Non-pigmented ciliary epithelial cell (primary cell): ENCODE measurements at places on chromosomes 2 and 18.

GRCh38 chr2:215900203-215900611 lies 113.1 kb downstream of the MREG start:
- DNase-seq: no peak

- DNase-seq: no peak
Measured at GRCh38 chr18:76209597-76209996, 285.4 kb downstream of the ZNF516 start.

GRCh38 chr2:47493317-47494035 lies 90.5 kb downstream of the MSH2 start:
- DNase-seq: no peak

DNA sequence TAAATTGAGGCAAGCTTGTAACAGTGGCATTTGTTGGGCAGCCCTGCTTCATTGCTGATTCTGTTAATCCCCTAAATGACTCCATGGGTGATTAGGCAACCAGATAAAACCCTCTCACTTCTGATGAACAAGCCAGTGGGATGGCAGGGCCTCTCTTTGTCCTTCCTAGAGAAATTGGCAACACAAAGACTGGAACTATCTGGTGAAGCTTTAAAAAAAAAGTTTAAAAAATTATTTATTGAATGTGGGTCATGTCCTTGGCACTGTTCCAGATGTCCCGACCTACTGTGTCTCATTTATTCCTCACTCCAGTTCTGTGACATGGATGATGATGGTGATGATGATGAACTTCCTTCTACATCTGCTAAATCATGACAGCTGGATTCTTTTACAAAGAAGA lies 30.8 kb downstream of the NRP2 start:
- no peak for DNase-seq

DNA sequence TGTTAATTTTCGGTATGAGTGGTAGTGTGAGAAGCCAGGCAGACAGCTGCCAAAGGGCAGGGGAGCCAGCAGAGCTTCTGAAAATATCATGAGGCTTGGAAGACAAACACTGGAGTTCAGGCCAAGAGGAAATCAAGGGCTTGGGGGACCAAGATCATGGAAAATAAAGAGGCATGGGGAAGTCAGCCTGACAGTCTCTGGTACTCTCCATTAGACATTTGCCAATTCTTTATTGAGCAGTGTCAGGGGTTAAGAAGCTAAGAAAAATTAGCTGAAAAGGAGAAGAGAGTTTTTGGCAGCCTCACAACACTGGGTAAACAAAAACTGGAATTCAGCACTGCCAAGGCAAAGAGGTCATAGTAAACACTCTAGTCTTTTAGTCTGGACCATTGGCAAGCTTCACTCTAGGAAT lies 612.7 kb downstream of the EPHA4 start:
- DNase-seq: no peak

- DNase-seq: no peak
Measured at GRCh38 chr2:44674473-44675284, 266.8 kb upstream of the SIX3 start.

GRCh38 chr2:231605607-231606091 lies 13.0 kb downstream of the TEX44 start:
- DNase-seq: no peak

DNA sequence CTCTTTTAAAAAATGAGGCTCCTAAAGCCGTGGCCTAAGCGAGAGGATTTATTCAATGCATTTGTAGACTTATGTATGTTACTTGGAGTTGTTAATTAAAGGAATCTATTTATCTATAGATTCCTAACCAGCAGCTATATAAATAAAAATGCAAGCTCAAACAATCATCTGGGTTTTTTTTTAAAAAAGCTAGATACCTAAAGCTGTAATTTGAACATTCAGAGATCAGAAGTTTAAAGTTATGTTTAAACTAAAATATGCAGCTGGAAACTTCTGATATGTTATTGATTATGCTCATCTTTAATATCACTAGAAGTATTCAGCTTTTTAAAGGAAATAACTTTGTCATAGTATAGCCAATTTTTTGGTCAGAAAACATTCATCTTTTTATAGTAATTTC lies 1.0 kb downstream of the MEIS1 start:
- DNase-seq: no peak

GRCh38 chr18:48904091-48904490 lies 46.7 kb downstream of the SMAD7 start:
- DNase-seq: no peak

DNA sequence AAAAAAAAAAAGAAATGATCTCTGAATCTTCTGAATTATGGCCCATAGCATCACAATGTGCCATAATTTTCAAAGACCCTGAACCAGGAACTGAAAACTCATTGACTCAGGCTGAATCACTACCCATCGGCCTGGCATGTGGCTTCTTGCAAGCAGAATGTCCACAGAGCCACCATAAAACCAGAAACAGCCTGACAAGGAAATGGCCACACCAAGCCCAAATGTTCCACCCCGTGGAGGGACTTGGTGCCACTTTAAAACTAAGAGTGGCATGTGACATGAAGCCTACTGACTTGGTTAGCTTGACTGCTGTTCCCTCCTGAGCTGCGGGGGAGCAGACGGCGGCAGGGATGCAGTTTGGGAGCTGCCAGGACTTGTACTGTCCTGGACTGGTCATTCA lies 71.2 kb upstream of the RBM44 start:
- DNase-seq: no peak

- DNase-seq: no peak
Measured at GRCh38 chr2:171822525-171823322, 71.3 kb downstream of the SLC25A12 start.

- DNase-seq: no peak
Measured at GRCh38 chr2:102171946-102172345, 14.9 kb upstream of the IL1RL2 start.

DNA sequence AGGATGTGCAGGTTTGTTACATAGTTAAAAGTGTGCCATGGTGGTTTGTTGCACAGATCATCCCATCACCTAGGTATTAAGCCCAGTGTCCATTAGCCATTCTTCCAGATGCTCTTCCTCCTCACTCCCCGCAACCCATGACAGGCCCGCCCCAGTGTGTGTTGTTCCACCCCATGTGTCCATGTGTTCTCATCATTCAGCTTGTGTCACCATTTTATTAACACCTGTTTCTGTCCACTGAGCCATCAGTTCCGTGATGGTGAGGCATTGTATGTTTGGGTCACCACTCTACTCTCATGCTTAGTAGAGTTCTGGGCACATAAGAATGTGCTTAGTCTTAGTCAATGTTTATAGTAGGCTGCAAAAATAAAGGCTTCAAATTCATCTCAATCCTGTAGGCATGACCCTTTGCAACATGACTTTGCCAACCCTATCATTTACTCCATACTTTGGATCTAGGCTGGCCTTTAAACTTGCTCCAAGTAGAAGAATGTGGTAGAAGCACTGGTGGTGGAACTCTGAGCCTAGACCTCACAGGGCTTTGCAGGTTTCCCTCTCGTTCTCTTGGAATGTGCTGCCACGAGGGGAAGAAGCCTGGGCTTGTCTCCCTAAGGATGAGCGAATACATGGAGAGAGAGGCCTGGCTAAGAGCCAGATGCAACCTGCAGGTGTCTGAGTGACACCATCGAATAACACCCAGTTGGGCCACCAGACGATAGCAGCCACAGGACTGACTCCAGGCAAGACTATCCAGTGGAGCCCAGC lies 161.5 kb downstream of the NAPG start:
- no peak for DNase-seq

DNA sequence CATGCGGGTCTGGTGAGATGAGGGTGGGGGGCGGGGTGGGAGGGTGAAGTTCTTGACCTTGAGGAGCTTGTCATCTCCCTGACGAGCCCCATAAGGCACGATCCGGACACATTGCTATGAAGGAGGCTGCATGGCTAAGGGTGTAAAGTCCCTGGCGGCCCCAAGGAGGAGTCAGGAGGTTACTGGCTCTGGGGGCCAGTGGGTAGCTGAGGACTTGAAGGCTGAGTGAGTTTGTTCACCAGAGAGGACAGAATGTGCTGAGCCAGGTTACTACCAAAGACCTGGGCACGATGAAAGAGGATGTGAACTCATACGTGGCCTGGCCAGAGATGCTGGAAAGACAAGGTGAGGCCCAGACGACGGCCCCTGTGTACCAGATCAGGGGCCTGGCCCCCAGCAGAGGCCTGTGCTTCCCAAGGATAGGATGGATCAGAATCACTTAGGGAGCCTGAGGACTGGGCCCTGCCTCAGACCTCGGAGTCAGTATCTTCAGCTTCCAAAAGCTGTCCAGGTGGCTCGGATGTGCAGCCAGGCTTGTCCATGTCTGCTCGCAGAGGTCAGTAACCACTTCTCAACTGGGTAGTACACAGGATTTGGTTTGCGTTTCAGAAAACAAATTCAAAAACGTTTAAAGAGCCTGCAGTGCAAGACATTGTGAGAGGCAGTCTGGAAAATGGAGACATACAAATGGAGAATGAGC lies 110.9 kb downstream of the RNF144A start:
- no peak for DNase-seq

GRCh38 chr2:118614841-118615271 lies 232.6 kb downstream of the EN1 start:
- no peak for DNase-seq

GRCh38 chr2:204453730-204454167 lies 91.5 kb upstream of the PARD3B start:
- no peak for DNase-seq

DNA sequence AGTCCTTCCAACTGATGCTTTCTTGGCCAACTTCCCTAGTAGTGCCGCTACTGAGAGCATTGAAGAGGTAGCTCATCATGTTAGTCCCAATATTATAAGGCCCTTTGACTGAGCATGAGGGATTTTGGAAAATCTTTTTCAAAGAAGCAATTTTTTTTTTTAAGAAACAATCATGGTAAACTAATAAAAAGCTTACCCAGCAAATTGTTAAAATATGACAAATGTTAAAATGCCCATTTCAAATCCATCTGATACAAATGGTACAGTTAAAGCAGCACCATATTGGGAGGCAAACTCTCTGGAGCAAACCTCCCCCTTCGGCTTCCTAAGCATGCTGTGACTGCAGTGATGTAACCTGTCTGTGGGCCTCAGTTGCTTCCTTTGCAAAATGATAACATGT lies 135.6 kb downstream of the RTN4 start:
- no peak for DNase-seq

- DNase-seq: no peak
Measured at GRCh38 chr2:2796207-2796606, 465.1 kb upstream of the MYT1L start.

DNA sequence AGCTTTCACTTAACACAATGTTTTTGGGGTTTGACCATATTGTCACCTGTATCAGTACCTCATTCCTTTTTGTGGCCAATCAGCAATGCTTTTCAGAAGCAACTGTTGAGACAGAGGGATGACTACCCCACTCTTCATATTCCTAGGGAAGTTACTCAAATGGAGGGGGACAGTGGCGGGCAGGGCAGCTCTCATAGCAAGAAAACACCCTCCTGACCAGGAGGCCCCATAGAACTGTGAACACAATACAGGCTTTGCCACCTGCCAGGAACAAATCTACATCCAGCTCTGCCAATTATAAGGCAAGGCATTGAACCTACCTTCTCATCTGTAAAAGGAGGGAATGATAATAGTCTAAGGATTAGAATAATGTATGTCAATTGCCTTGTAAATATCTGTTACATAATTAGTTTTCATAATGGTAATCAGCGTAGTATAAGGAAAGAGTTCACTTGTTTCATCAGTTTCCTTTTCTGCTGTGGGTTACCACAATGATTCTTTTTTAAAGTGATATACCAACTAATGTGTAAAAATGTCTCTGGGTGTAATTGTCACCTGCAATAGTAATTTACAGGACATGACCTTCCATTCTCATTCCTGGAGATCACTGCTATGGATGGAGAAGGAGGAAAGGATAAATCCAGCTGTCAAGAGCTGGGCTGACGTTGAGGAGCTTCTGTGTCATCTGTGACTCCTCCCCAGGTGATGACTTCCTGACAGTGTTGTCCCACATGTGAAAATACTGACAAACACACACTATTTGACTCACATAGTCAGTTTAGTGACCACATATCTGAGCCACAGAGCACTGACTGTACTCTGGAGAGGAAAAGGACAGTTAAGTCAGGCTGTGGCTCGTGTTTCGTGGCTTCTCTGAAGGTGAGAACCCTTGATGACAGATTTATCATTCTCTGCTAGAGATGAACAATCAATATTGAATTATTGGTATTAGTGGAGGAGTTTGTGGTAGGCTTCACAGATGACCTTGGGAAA lies 13.5 kb downstream of the ALPK2 start:
- no peak for DNase-seq

- no peak for DNase-seq
Measured at GRCh38 chr2:159096901-159097300, 128.5 kb downstream of the TANC1 start.

DNA sequence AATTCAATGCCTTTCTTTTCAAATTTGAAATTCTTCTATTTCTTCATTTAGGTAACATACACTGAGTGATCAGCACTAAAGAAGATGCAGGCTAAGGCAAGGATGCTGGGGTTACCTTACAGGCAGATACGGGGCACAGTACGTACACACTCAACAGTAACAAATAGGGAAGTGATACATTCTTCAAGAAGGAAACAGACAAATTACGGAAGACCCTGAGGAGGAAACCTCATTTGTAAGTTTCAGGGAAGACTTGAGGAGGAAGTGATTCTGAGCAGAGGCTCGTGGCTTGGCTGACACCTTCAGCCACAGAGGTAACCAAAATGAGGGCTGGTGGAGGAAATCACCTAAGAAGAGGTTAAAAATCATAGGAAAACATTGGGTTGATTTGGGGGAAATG lies 1108.3 kb upstream of the KLHL29 start:
- no peak for DNase-seq

DNA sequence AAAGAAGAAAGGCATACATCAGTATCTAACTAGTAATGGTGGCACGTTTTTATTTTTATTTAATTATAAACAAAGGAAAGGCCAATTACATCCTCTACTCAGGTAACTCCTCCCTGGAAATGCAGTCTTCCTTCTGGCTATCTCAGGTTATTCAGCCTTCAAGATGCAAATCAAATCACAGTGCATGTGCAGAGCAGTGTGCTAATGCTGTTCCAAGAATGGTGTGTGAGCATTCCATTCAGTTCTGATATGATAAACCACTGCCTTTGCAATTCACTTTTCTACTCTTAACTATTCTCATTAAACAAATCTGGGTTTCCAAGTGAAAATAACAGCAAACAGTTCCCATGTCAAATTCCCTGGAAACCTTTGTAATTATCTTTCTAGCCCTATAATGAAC lies 38.4 kb downstream of the SEPTIN10 start:
- DNase-seq: no peak

DNA sequence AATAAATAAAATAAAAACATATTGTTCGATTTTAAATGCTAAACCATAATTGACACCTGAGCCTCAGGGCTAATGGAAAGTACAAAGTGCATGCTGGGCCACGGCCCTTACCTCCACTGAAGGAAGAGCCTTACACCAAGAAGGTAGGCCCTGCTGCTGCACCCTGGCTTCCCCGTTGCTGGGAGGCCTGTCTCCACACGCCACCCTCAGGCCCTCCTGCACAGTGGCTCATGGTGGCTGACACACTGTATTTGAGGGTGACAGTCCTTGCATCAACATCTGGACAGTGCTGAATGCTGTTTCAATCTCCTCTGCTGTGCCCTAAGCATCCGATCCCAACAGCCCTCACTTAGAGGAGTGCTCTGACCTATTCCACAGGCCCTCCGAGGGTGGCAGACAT lies 39.3 kb upstream of the EDAR start:
- no peak for DNase-seq

GRCh38 chr2:227477291-227477690 lies 5.3 kb downstream of the AGFG1 start:
- DNase-seq: no peak
